ENCODE measurements at places on chromosomes 4 and X.

GRCh38 chr4:58602022-58602421 is 1491.8 kb upstream of the IGFBP7 start:
- H3K27me3 ChIP-seq = no peaks in the 10 kb centered on the region
- H3K36me3 ChIP-seq = no peaks in the 10 kb centered on the region
- DNase-seq = no peak
- H3K4me1 ChIP-seq = no peaks in the 10 kb centered on the region
- no peak overlapping the region for H3K4me3 ChIP-seq

GRCh38 chr4:109969919-109970318 is 57.2 kb downstream of the EGF start:
- no peak overlapping the region for H3K4me3 ChIP-seq
- H3K36me3 ChIP-seq = no peaks in the 10 kb centered on the region
- H3K27me3 ChIP-seq = no peaks in the 10 kb centered on the region
- no peak overlapping the region for H3K27ac ChIP-seq
- DNase-seq = no peak

DNA sequence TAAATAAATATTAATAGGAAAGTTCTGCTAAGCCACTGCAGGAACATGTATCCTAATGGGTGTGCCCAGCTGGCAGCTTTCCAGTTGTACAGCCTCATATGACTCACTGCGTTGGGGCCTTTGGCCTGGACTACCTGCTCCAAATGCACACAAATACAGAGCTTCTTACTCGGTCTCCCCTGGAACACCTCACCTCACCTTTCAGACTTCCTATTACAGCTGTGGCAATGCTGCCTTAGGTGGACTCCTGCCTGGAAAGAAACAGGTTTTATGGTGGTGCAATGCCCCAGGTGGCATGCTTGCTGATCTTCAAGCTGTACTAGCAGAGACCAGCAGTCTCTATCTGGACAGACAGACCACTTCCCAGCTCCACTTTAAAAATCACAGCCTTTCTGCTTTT is 85.7 kb upstream of the EXOC1L start:
- peaks cover 39% of the 10 kb centered on the region for H3K4me1 ChIP-seq
- peak overlapping the region; percentile 74 for H3K27ac ChIP-seq
- peak; percentile 84 for DNase-seq
- H3K27me3 ChIP-seq = no peaks in the 10 kb centered on the region
- H3K36me3 ChIP-seq = no peaks in the 10 kb centered on the region
- H3K4me3 ChIP-seq = no peak overlapping the region

DNA sequence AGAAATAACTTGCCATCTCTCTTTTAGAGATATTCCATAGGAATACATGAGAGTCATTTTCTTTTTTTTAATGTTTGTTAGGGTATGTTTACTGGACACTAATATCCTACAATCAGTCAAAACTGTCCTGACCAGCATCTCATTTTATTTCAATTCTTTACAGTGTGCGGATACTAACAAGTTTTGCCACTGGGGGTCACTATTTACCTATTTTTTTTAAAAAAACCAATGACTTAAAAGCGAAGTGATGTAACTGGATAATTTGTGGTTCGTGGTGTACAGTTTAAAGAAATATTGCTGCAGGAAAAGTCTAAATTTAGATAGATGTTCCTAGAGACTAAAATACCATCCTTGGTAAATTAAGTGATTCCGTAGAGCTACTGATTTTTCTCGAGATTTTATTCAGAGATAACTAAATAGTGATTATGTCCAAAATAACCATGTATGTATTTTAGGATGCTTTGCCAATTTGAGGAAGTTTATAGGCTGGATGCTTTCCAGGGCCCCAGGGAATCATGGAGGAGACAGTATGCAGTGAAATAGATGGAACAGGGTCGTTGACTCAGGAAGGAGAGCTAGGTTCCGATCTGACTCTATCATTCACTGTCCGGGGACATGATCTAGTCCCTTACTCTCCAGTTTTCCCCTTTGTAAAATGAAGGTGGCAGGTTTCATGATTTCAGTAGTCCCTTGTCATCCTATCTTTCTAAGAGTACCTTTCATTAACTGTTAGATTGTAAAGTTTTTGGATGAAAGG is 34.0 kb upstream of the GNPDA2 start:
- DNase-seq = no peak
- no peak overlapping the region for H3K4me3 ChIP-seq
- no peak overlapping the region for H3K27ac ChIP-seq
- no peaks in the 10 kb centered on the region for H3K4me1 ChIP-seq

DNA sequence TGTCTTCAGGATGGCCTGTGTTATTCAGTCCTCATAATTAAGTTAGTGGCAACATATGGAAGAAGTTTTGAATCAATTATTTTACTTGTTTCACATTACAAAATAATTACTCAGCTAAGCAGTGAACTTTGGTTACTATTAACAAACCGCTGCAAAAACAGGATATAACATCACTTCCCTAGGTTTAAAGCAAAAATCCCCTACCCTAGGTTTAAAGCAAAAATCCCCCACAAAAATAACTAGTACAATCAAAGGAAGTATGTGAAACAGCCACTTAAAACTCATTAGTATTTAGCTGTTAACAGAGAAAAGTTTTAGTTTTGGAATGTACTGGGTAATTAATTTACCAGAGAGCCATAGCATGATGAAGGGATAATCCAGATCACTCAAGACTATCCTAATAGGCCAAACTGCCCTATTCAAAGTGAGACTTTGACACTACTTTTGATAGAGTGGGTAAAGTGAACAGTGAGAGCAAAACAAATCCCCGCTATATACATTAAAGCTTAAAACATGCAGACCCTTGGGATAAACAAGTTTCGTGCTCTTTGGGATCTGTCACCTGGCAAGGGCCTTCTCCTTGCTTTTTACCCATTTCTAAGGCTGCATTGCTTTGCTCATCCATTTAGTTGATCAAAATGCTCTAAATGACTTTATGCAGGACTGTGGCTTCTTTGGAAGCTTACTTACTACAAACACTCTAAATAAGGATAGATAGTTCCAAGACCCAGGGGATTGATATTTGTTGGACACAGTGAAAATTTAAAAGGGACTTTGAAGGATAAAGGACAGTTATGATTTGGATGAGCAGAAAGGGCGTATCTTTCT is 36.4 kb upstream of the GPR174 start:
- no peaks in the 10 kb centered on the region for H3K4me1 ChIP-seq
- H3K27me3 ChIP-seq = no peaks in the 10 kb centered on the region
- H3K36me3 ChIP-seq = no peaks in the 10 kb centered on the region
- no peak for DNase-seq
- H3K27ac ChIP-seq = no peak overlapping the region

DNA sequence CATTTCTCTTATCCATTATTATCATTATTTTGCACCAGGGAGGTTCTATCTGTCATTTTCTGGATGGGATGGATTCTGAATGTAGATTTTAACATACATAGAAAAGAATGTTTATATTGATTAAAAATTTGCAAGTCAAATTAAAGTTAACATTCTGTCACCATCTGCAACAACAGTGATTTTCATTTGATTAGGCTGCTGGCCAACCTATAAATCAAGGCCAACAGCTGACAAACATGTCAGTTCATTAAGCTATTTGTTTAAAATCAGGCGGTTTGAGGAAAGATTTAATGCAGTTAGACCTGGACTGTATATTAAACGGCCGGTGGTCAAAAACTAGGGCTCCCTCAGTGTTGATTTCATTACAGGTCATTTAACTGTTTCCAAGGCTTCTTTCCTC is 109.5 kb upstream of the CBR4 start:
- no peaks in the 10 kb centered on the region for H3K27me3 ChIP-seq
- no peak overlapping the region for H3K27ac ChIP-seq
- DNase-seq = no peak
- H3K36me3 ChIP-seq = no peaks in the 10 kb centered on the region
- H3K4me3 ChIP-seq = no peak overlapping the region
- H3K4me1 ChIP-seq = peaks cover 30% of the 10 kb centered on the region

GRCh38 chrX:22037225-22037624 is 5.1 kb downstream of the PHEX start:
- H3K4me1 ChIP-seq = peaks cover 8% of the 10 kb centered on the region
- H3K27me3 ChIP-seq = no peaks in the 10 kb centered on the region
- no peaks in the 10 kb centered on the region for H3K36me3 ChIP-seq
- H3K27ac ChIP-seq = no peak overlapping the region

DNA sequence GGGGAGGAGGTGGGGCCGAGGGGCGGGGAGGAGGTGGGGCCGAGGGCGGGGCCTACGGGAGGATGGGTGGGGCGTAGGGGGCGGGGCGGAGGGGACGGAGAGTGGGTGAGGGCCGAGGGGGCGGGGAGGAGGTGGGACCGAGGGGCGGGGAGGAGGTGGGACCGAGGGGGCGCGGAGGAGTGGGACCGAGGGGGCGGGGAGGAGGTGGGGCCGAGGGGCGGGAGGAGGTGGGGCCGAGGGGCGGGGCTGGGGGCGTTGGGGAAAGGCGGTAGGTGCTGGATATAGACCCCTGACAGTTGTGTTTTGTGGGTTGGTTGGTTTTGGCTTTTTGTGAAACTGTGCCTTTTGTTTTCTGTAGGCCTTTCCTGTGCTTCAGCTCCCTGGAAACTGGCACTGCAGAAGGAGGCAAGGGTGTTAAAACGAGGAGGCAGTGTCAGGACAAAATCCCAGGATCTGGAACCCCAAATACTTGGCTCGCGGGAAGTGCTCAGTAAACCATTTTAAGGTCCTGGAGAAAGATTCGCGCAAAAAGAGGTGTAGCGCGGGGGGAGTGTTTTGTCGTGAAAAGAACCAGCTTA is 580 bp upstream of the MMGT1 start:
- H3K4me1 ChIP-seq = peaks cover 28% of the 10 kb centered on the region
- DNase-seq = peak; percentile 53
- H3K4me3 ChIP-seq = peak overlapping the region; percentile 47
- H3K27me3 ChIP-seq = 0 out of 2 replicates have a peak, but pooled peaks cover 6% of the 10 kb centered on the region
- no peak overlapping the region for H3K27ac ChIP-seq

- H3K4me3 ChIP-seq = no peak overlapping the region
- peaks cover 10% of the 10 kb centered on the region for H3K4me1 ChIP-seq
- no peaks in the 10 kb centered on the region for H3K27me3 ChIP-seq
- H3K27ac ChIP-seq = no peak overlapping the region
- no peak for DNase-seq
These were observed 29.1 kb upstream of the C1QTNF7 start for GRCh38 chr4:15398732-15399131.
